Fibroblast of villous mesenchyme (primary cell): ENCODE measurements at places on chromosomes 13 and 19. TPM values are rescaled to one million over a fixed set of nuclear protein-coding genes. Genes with fewer than 3 reads are reported as not detected.

- DNase-seq, result peak; percentile 32
Measured at GRCh38 chr13:75181906-75182305, 300.1 kb downstream of the TBC1D4 start.

DNA sequence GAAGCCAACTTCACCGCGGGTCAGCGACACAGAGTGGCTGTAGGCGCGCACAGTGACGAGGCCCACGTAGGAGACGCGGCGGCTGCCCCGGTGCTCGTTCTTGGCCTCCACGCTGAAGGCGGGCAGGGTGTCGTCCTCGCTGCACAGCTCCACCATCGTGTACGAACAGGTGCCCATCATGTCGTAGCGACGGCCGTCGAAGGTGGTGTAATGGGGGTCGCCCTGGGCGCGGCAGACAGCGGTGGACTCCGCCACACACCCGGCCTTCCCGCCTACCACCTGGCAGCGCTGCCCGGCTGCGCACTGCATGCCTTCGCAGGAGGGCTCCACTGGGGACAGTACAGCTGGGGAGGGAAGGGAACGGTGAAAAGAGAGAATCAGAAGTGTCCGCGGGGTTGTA is 10.0 kb downstream of the FCGBP start:
- no peak for DNase-seq

- no peak for DNase-seq
Measured at GRCh38 chr19:54387991-54388801, 23.5 kb upstream of the LAIR1 start.

DNA sequence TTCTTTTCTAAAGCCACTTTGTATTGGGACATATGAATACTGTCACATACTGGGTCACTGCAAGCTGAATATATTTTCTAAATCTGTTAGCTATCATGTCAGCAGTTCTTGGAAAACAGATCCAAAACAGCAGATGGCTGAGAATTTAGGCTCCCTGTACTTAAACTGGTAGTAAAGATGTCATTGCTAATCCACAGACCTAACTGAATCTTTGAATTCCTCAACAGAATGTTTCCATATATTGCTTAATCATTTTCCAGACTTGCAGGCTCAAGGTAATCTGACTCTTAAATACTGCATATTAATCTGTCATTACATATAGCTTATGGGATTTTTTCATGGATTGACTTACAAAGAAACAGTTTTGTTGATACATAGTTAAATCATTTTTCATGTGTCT is 639.0 kb upstream of the KLHL1 start:
- peak; percentile 3 for DNase-seq

- DNase-seq, result peak; percentile 25
Measured at GRCh38 chr13:71865874-71866334, 1.1 kb downstream of the DACH1 start.

- DNase-seq, result no peak
Measured at GRCh38 chr19:41398598-41398997, 980 bp downstream of the BCKDHA start.

- peak; percentile 22 for DNase-seq
Measured at GRCh38 chr13:66424422-66424821, 805.7 kb downstream of the PCDH9 start.

The ZNF730 gene
- 0.64 and 1.3 TPM in 2 replicates for total RNA-seq

The AP3D1 gene
- 122 and 140 TPM in 2 replicates for total RNA-seq

The DZIP1 gene
- 38.9 and 44.8 TPM in 2 replicates for total RNA-seq

The ZNF534 gene
- total RNA-seq, result under 0.01 TPM in 1 of 2 replicates, not detected in the other
